ENCODE measurements at places on chromosomes 2 and 18.
A peak's percentile ranks its signal among the peaks of the same experiment; 100 is the strongest.

- no peak for DNase-seq
Observed at GRCh38 chr2:144504218-144504641, 15.7 kb downstream of the ZEB2 start.

DNA sequence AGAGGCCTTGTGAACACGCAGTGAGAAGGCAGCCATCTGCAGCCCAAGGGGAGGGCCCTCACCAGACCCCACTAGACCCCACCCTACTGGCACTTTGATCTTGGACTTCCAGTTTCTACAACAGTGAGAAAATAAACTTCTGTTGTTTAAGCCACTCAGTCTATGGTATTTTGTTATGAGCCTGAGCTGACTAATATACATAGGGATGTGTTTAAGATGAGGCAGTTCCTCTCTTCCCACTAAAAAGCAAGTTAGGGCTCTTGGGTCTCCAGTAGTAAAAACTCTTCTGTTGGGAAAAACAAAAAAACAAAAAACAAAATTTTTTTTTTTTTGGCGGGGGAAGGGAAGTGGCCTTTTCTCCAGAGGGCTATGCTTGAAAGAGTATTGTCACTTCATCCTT, 233.2 kb upstream of the SMAD7 start:
- DNase-seq, result no peak

- no peak for DNase-seq
Observed at GRCh38 chr18:12768625-12769024, 65.8 kb downstream of the PSMG2 start.

DNA sequence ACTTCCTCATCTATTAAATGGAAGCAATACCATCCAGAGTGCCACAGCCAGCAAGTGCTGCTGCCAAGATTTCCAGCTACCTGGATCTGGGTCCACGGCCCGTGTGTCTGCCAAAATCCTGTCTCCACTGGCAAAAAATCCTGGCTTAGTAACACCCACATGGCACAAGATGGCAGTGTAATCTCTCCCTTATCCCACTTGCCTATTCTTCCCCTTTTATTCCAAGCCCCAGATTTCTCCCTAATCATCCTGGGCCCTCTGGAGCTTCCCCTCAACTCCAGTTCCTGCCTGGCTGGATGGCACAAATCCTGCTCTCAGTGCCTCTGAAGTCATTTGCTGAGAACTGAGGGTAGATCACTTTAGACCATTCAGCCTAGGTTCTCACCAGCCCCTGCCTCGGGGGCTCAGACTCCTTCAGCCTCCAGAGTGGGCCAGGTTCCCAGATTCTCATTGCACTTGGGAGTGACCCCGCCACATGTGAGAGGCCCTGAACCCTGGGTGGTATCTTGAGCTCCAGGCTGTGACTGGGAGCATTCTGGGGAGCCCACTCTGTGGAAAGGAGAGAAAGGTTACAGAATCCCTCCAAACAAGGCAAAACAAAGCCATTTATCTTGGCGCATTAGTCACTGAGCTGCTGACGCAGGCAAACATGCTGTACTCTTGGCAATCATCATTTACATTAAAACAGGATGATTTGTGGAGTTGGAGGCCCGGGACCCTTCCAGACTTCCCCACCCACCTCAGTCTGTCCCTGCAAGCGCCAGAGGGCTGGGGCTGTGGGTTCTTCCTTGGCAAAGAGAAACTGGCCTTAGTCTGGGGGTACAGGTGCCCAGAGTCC, 325.8 kb downstream of the DYSF start:
- no peak for DNase-seq

DNA sequence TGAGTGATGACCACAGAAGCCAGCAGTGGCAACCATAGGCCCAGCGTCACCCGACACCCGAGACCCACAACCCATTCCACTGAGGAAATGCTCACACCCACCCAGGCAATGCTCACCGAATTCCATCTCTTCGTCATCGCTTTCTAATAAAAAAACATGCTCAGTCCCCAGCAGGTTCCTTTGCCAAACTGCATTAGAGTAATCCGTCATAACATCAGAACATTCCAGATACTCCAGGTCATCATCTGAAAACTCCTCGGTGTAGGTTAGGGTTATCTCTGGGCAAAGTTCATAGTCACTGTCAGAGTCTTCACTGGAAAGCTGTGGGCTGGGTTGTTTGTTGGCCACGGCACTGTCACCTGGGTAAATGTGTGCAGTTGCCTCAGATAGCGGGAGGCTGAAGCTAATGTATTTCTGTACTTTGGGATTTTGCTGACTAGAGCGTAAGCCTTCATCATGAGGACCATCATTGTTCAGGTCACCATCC, 49.3 kb downstream of the ALPK2 start:
- DNase-seq, result no peak

DNA sequence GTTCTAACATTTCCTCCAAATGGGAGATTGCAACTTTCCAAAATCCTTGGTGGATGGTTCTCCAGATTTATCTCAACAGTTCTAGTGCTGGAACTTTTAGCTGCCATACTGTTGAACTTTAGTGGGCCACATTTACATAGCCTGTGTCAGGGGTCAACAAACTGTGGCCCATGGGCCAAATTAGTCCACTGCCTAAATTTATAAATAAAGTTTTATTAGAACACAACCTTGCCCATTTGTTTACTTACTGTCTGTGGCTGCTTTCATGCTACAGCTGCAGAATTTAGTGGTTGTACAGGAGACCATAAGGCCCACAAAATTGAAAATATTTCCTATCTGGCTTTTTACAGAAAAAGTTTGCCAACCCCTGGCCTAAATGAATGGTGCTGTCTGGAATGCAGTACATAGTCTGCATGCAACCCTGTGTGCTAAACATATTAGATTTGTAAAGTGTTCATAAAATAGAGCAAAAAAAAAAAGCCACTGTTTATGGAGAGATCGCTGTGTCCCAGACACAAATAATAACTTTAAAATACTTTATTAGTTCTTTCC, 30.3 kb downstream of the MGAT5 start:
- DNase-seq, result no peak

DNA sequence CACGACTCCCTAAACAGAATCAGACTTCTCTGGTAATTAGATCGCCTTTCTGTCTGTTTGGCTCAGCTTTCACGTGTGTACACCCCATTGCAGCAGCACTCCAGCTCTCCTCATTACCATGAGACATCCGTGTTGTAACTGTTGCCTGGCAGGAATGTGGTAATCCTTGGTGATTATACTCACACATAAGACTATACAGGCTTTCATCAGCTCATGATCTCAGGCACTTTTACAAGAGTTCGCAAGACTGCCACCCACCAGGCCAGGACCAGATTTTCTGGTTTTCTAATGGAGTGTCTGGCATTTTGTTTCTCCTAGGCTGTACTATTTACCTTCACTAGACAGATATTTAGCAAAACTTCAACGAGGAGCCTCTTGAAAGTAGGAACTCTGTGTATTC, 50.2 kb downstream of the ACVR1 start:
- DNase-seq, result no peak

DNA sequence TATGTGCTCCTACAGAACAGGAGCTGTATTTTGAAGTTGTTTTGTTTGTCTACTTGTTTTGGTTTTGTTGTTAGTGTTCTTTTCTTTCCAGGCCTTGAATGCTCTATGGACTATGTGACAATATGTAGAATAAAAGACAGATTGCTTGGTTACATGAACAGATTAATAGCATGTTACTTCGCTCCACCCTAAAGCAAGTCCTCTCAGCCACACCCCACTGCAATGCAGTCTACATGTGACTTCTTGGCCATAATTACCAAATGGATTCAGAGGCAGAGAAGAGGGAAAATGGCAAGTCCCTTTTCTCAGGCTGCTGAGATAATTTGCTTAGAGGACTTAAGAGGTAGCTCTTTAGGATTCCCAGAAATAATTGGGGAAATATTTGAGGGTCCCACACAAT, 123.2 kb upstream of the CYP1B1 start:
- DNase-seq, result no peak

DNA sequence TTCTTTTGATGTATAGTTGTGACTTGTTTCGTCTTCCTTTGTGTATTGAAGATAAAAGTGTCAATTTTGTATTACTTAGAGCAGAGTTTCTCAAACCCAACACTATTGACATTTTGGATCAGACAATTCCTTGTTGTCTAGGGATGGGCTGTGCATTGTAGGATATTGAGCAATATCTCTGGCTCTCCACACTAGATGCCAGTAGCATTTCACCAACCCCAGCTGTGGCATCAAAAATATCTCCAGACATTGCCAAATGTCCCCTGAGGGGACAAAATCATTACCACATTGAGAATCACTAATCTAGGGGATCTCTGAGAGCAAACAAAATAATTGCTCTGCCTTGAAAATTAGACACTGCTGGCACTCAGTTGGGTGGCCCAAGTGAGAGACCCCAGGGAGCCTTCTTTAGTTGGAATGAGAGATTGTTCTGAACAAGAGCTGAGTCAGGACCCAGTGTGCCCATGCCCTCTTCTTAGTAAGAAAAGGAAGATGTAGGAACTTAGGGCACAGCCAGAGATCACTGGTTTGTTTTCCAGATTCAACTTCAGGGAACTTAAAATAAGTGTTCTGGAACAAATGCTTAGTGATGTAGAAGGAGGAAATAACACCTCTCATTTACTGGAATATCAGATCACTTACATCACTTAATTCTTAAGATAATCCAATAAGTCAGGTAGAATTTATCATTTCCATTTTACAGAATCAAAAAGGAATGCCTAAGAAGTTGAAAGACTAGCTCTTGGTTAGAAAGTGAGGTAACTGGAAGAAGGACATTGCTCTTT, 466.6 kb upstream of the TNP1 start:
- DNase-seq, result peak; percentile 46

GRCh38 chr2:235660484-235661082, 166.7 kb downstream of the AGAP1 start:
- DNase-seq, result no peak

- DNase-seq, result no peak
Observed at GRCh38 chr2:64262816-64263215, 118.6 kb upstream of the PELI1 start.

- DNase-seq, result no peak
Observed at GRCh38 chr2:170571612-170572011, 143.5 kb upstream of the SP5 start.

DNA sequence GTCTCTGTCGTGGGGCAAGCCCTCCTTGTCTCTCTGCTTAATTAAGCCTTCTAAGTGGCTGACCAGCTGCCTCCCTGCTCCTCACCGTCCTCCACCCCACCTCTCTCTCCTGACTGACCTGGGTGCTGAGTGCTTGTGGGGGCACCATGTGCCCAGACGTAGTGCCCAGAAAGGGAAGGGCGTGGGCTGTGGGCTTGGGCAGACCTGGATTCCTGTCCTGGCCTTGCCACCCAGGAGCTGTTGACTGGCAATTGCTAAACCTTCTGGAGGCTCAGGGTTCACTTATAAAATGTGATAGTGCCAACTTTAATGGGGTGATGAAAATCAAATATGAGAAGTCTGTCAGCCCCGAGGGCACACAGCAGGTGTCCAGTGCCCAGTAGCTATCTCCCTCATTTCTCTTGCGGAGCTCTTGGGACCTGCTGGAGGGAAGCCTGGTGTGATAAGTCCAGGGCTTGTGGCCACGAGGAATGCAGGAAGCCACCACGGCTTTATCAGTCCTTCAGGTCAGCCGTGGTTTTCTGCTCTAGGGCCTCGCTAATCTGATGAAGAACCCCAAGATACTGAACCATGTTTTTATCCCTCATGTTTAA, 22.0 kb upstream of the INHBB start:
- no peak for DNase-seq

GRCh38 chr2:204529795-204530463, 15.3 kb upstream of the PARD3B start:
- DNase-seq, result no peak

DNA sequence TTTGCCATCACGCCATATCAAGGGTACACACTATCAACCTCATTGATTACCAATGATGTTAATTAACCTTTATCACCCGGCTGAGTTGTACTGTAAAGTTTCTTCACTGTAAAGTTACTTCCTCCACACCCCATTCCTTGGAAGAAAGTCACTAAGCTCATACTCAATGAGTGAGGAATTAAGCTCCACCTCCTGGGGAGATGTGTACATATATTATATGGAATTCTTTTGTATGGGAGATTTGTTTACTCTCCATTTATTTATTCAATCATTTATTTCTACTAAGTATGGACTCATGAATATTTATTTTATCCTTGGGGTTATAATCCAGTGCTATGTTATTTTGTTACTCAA, 56.8 kb downstream of the C2orf74 start:
- DNase-seq, result no peak

- DNase-seq, result no peak
Observed at GRCh38 chr2:70732766-70733645, 35.0 kb downstream of the ADD2 start.

- DNase-seq, result no peak
Observed at GRCh38 chr2:189954989-189955388, 107.5 kb downstream of the MSTN start.

- DNase-seq, result peak; percentile 31
Observed at GRCh38 chr2:132632000-132632649, 37.9 kb downstream of the LYPD1 start.

GRCh38 chr2:203997481-203997880, 60.9 kb downstream of the ICOS start:
- DNase-seq, result no peak

DNA sequence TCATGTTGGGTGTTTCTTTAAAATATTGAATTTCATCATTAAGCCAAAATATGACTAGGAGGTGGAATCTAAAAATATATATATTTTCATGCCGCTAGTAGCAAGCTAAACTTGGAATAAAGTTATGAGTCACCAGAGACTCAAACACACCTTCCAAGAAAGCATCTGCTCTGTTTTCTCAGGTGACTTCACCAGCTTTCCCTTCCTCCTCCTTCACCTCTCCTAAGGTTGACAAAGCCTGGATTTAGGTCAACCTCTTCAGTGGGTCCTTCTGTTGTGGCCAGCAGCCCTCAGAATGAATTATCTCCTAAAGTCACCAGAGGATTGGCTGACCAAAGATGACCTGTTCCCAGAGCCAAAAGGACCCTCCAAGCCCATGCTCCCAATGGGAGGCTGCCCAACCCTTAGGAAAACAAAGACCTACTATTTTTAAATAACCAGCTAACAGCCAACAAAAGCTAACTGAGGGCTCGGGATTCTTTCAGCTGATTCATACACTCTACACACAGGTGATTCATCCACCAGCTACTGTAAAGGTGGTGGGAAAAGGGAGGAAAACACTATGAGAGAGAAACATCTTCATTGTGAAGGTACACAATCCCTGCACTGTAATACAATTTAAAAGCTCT, 113.9 kb downstream of the MYO5B start:
- DNase-seq, result no peak

- no peak for DNase-seq
Observed at GRCh38 chr18:9849407-9850283, 36.1 kb upstream of the TXNDC2 start.

GRCh38 chr18:2911533-2911932, 64.7 kb downstream of the EMILIN2 start:
- DNase-seq, result no peak

DNA sequence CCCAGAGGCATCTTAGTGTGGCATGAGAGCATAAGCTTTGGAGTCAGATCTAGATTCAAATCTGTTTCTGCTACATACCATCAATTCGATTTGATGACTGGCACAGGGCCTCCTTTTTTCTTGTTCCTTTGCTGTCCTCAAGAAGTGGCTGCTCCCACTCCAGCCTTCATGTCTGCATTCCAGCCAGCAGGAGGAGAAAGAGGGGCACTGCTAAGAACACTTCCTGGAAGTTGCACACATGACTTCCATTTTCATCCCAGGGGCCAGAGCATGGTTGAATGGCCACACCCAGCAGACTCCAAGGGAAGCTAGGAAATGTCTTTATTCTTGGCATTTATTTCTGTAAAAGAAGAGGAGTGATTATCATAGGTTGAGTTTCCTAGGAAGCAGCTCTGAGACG, 50.4 kb downstream of the EML6 start:
- DNase-seq, result no peak
